ENCODE measurements at places on chromosomes 12 and 14. TPM values are rescaled to one million over a fixed set of nuclear protein-coding genes. Genes with fewer than 3 reads are reported as not detected.
A peak's percentile ranks its signal among the peaks of the same experiment; 100 is the strongest.

The GPR33 gene
- not detected for total RNA-seq

The PIWIL1 gene
- not detected for total RNA-seq

The SDR9C7 gene
- total RNA-seq = not detected

The CBX5 gene
- 66.8 TPM for total RNA-seq

The BEGAIN gene
- total RNA-seq = not detected

The KRT6B gene
- not detected for total RNA-seq

The HOXC6 gene
- 2.0 TPM for total RNA-seq

The NAV3 gene
- 18.9 TPM for total RNA-seq

The OLR1 gene
- total RNA-seq = 4.5 TPM

GRCh38 chr14:101556566-101557320 is 4.6 kb upstream of the DIO3 start:
- H3K4me1 ChIP-seq = peaks cover 9% of the 10 kb centered on the region
- H3K27ac ChIP-seq = no peak overlapping the region
- H3K36me3 ChIP-seq = no peaks in the 10 kb centered on the region
- H3K4me3 ChIP-seq = no peak overlapping the region
- no peak for DNase-seq
- H3K27me3 ChIP-seq = peaks cover 6% of the 10 kb centered on the region

GRCh38 chr14:94025720-94026119 is 420 bp upstream of the OTUB2 start:
- H3K27ac ChIP-seq = no peak overlapping the region
- DNase-seq = no peak
- H3K36me3 ChIP-seq = no peaks in the 10 kb centered on the region
- H3K27me3 ChIP-seq = no peaks in the 10 kb centered on the region

DNA sequence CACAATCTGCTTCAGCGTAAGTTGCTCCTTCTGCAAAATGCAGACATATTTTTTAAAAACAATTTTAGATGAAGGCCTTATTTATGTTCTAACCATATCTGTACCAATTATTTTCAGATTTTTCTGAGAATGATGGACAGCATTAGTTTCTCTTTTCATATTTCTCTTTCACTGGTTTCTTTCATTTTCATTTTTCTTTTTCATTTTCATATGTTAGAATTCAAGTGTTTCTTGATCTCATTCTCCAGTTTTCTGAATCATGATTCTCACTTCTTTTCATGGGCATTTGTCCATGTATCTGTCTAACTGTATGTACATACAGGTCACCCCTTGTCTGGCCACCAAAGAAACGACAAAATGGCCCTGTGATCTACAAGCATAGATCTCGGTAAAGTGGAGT is 346.6 kb downstream of the NAV3 start:
- H3K4me3 ChIP-seq = no peak overlapping the region
- no peaks in the 10 kb centered on the region for H3K4me1 ChIP-seq
- H3K27ac ChIP-seq = no peak overlapping the region

GRCh38 chr12:52383331-52383730 is 2.1 kb downstream of the KRT84 start:
- H3K27me3 ChIP-seq = peaks cover 13% of the 10 kb centered on the region
- no peaks in the 10 kb centered on the region for H3K4me1 ChIP-seq
- no peaks in the 10 kb centered on the region for H3K36me3 ChIP-seq
- no peak overlapping the region for H3K4me3 ChIP-seq
- no peak for DNase-seq

DNA sequence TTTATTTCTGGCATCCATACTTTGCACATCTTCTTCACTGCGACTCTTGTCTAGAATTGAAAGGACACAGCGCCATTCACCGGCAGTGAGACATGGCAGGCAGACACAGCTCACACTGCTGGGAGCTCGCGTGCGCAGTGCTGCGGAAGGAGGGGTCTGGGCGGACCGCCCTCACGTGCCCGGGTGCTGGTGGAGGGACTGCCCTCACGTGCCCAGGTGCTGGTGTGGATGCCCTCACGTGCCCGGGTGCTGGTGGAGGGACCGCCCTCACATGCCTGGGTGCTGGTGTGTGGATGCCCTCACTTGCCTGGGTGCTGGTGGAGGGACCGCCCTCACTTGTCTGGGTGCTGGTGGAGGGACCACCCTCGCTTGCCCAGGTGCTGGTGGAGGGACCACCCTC is 27.9 kb upstream of the GOLGA3 start:
- H3K27ac ChIP-seq = no peak overlapping the region
- DNase-seq = no peak
- peaks cover 100% of the 10 kb centered on the region for H3K36me3 ChIP-seq

DNA sequence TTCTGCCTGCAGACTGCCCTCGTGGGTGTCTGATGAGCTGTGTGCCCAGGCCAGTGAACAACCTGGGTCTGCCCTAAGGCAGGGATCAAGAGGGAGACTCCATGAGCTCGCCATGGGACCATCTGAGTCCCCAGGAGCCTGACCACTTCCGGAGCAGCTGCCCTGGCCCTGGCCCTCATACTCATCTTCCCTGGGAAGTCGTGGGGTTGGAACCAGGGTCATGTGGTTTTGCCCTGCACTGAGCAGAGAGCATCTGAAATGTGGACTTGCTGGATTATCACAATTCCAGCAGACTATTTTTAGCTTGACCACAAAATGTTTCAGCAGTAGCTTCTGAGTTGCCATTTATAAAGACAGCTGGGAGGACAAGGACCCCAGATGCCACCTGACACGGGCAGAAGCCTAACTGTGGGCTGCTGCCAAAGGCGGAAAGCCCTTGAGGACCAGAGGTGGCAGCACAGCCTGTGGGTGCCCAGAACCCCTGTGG is 6.7 kb downstream of the BTBD6 start:
- H3K4me1 ChIP-seq = peaks cover 5% of the 10 kb centered on the region
- no peaks in the 10 kb centered on the region for H3K27me3 ChIP-seq
- H3K27ac ChIP-seq = no peak overlapping the region
- H3K4me3 ChIP-seq = no peak overlapping the region
- DNase-seq = no peak
- peaks cover 54% of the 10 kb centered on the region for H3K36me3 ChIP-seq

DNA sequence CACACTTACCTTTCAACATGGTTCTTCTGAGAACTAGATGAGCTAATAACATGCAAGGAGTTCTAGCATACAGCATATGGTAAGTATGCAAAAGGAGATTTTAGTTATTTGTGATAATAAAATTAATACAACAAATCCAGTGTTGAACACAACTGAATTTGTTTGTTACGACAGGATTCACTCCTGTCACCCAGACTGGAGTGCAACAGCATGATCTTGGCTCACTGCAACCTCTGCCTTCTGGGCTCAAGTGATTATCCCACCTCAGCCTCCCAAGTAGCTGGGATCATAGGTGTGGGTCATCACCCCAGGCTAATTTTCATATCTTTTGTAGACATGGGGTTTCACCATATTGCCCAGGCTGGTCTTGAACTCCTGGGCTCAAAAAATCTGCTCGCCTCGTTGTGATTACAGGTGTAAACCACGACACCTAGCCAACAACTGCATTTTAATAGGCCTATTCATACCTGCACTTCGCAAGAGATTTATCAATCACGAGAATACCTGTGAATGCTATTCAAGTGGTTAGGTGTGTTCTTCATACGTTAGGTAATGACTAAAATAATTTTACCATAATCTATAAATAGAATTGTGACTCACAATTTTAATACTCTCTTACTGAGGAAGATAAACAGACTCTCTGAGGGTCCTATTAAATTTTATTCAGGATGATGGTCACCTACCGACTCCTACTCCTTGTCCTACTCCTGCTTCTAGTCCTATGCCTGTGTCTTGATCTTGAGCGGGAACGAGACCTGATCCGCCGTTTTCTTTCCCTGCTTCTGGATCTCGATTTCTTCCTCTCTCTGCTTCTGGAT is 10.0 kb downstream of the RSRC2 start:
- no peaks in the 10 kb centered on the region for H3K27me3 ChIP-seq
- no peak for DNase-seq
- H3K4me1 ChIP-seq = no peaks in the 10 kb centered on the region
- no peak overlapping the region for H3K4me3 ChIP-seq

DNA sequence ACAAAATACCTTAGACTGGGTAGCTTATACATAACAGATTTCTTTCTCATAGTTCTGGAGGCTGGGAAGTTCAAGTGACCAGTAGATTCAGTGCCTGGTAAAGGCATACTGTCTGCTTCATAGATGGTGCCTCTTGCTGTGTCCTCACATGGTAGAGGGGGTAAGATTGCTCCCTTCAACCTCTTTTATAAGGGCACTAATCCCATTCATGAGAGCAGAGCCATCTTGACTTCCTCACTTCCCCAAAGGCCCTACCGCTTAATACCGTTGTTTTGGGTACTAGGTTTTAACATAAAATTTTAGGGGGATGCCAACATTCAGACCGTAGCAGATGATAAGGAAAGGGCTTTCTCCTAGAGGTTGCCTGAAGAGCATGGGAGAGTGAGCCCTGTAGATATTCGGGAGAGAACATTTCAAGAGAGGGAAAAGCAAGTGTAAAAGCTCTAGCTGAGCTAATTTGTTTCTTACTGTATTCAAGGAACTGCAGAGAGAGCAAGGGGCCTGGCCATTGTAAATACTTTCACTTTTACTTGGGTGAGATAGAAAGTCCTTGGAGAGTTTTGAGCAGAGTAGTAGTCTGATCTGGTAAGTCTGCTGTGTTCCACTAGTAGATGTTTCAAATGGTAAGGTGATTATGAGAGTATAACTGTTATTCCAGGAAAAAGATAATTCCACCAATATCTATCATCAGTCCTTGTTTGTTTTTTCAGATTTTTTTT is 27.3 kb downstream of the FRS2 start:
- no peak overlapping the region for H3K27ac ChIP-seq
- H3K4me3 ChIP-seq = no peak overlapping the region
- peaks cover 54% of the 10 kb centered on the region for H3K4me1 ChIP-seq
- peak; percentile 37 for DNase-seq
- no peaks in the 10 kb centered on the region for H3K27me3 ChIP-seq

GRCh38 chr12:5123921-5124320 is 80.2 kb downstream of the KCNA5 start:
- H3K27ac ChIP-seq = no peak overlapping the region
- no peak for DNase-seq
- H3K4me3 ChIP-seq = no peak overlapping the region
- H3K36me3 ChIP-seq = no peaks in the 10 kb centered on the region

- H3K4me3 ChIP-seq = no peak overlapping the region
- no peak for DNase-seq
- peaks cover 10% of the 10 kb centered on the region for H3K4me1 ChIP-seq
- no peaks in the 10 kb centered on the region for H3K27me3 ChIP-seq
- no peak overlapping the region for H3K27ac ChIP-seq
Observed at GRCh38 chr14:65210118-65210821, 108.0 kb upstream of the MAX start.

GRCh38 chr14:100900837-100901390 is 2.6 kb downstream of the RTL1 start:
- no peak overlapping the region for H3K27ac ChIP-seq
- peak; percentile 74 for DNase-seq
- no peaks in the 10 kb centered on the region for H3K36me3 ChIP-seq
- no peak overlapping the region for H3K4me3 ChIP-seq
- H3K4me1 ChIP-seq = peaks cover 26% of the 10 kb centered on the region

GRCh38 chr12:41552588-41552987 is 364.5 kb downstream of the PDZRN4 start:
- H3K4me1 ChIP-seq = peaks cover 6% of the 10 kb centered on the region
- no peak overlapping the region for H3K27ac ChIP-seq
- H3K36me3 ChIP-seq = peaks cover 11% of the 10 kb centered on the region
- no peaks in the 10 kb centered on the region for H3K27me3 ChIP-seq
- H3K4me3 ChIP-seq = no peak overlapping the region
- DNase-seq = no peak

- no peak overlapping the region for H3K4me3 ChIP-seq
- DNase-seq = no peak
- H3K27ac ChIP-seq = no peak overlapping the region
- no peaks in the 10 kb centered on the region for H3K4me1 ChIP-seq
- no peaks in the 10 kb centered on the region for H3K36me3 ChIP-seq
- H3K27me3 ChIP-seq = no peaks in the 10 kb centered on the region
Observed at GRCh38 chr12:111616177-111616623, 17.1 kb upstream of the ATXN2 start.

- no peak overlapping the region for H3K4me3 ChIP-seq
- peaks cover 18% of the 10 kb centered on the region for H3K4me1 ChIP-seq
- no peaks in the 10 kb centered on the region for H3K36me3 ChIP-seq
- DNase-seq = no peak
- H3K27ac ChIP-seq = peak overlapping the region; percentile 41
Observed at GRCh38 chr14:99242816-99243721, 28.9 kb downstream of the BCL11B start.

- H3K4me1 ChIP-seq = peaks cover 20% of the 10 kb centered on the region
- DNase-seq = no peak
- H3K27me3 ChIP-seq = peaks cover 8% of the 10 kb centered on the region
Observed at GRCh38 chr14:101781240-101782061, 19.9 kb downstream of the PPP2R5C start.

GRCh38 chr12:109734219-109735000 is 20.8 kb downstream of the FAM222A start:
- no peak overlapping the region for H3K4me3 ChIP-seq
- H3K4me1 ChIP-seq = peaks cover under 1% of the 10 kb centered on the region
- H3K27me3 ChIP-seq = no peaks in the 10 kb centered on the region
- DNase-seq = peak; percentile 59
- H3K27ac ChIP-seq = no peak overlapping the region
- no peaks in the 10 kb centered on the region for H3K36me3 ChIP-seq

DNA sequence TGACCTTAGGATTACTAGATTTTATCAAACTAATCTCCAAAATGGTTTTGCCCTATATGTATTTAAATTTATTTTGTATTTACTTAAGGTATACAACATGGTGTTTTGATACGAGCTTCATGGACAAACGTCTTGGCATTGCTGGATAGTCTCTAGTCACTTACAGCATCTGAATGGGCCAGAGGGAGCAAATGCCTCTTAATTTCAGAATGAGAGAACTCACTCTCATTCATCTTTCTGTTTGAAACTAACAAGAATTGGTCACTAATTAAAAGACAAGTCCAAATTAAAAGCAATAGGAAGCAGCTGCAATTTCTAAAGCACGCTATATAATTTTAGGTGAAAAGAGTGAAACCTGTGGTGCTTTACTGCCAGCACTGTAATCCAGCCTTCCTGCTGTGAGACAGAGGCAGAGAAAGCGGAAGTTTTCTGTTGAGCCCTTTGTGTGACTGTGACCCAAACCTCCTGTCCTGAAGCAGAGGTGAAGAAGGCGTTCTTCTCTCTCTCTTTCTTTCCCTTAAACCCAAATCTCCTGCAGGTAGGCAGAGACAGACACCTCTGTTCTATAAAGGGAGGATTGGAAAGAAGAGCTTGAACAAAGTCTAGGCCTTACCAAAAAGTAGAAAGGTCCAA is 184.6 kb upstream of the NAV3 start:
- H3K36me3 ChIP-seq = no peaks in the 10 kb centered on the region
- H3K27me3 ChIP-seq = no peaks in the 10 kb centered on the region
- no peak for DNase-seq
- H3K4me3 ChIP-seq = no peak overlapping the region
- no peaks in the 10 kb centered on the region for H3K4me1 ChIP-seq

All from stomach (tissue), 19 donors.